ENCODE measurements at places on chromosomes 5 and 9. TPM values are rescaled to one million over a fixed set of nuclear protein-coding genes. Genes with fewer than 3 reads are reported as not detected.
A peak's percentile ranks its signal among the peaks of the same experiment; 100 is the strongest.

DNA sequence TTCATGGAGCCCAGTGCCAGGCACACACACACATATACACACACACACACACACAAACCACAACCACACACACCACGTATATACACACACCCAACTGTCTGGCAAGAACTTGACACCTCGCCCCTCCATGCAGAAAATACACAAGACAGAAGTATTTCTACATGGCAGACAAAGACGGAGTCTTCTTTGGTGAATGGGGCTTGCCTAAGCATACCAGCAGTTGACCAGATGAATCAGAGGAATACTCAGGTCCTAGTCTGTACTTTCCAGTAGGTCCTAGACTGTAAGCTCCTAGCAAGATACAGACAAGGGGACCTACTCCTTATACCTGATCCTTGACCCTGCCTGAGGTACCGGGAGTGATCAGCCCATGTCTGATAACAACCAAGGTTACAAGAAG, 60.1 kb downstream of the SIL1 start:
- DNase-seq, result no peak

CSF1R gene
- total RNA-seq, result 19.5 TPM

FOXI1 gene
- total RNA-seq, result not detected

MYMK gene
- total RNA-seq, result not detected

DNA sequence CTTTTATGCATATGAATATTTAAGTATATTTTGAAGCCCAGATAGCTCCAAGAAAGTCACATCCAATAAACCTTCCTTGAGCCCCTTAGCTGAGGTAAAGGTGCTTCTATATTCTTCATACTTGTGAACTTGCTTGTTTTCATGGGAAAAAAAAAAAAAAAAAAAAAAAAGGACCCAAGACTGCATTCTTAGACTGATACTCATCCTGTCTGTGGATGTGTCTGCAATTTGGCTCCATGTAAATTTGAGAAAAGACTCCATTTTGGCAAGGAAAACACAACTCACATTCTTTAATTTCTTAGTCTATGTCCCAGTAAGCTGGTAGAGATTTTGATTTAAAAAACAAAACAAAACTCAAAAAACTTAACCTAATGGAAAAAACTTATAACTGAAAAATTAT, 238.3 kb downstream of the FBXL17 start:
- no peak for DNase-seq

DNA sequence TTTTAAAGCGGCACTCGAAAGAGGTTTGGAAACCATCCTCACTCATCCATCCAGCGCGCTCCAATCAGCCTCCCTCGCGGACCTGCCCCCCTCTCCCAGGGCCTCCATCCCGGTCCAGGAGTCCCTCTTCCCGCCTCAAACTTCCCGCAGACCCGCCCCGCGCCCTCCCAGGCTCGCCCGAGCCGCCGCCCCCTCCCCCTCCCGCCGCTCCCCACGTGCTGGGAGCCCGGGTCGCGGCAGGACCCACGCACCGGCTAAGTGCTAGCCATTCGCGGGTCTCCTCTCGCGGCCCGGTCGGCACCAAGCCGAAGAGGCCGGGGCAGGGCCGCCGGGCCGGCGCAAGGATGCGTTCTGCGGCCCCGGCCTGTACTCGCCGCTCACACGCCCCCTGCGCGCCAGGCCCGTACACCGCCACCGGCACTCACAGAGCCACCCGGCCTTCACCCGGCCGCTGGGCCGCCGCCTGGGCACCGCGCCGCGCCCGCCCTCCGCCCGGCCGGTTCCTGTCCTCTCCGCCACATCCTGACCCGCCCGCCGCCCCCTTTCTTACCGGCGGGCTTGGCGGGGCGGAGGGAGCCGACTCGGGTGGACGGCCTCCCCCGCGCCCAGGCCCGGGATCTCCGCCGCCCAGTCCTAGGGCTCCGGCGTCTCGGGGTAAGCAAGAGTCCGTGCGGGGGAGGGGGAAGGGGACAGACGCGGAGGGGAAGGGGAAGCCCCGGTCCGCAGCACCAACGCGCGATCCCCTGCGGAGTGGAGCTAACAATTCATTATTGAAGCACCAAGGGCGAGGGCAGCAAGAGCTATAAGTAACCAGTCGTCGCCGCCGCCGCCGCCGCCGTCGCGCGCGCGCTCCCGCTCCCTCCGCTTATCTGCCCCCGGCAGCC, 576 bp downstream of the CHD1 start:
- peak; percentile 73 for DNase-seq

TSLP gene
- total RNA-seq, result 4.5 TPM

PCDHB15 gene
- total RNA-seq, result 3.9 TPM

DNA sequence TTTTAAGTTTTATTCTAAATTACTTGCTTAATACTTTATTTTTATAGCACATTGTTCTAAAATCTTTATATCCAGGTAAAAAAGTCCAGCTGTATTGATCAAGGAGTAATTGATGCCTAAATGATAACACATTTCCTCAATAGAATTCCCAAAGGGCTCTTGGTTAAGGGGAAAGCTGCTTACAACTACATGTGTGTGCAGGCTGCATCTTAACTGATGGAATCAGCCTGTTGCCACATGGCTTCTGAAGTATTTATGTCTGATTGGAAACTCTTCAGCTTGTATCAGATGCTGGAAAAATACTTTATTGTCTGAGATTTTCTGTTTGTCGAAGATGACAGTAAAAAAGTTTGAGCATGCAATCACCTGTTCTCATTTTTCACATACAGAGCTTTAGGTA, 182.6 kb downstream of the FBXL7 start:
- no peak for DNase-seq

- no peak for DNase-seq
Measured at GRCh38 chr9:967903-968641, 8.4 kb upstream of the DMRT3 start.
